ENCODE measurements at places on chromosomes 13 and 19.

GRCh38 chr13:44763615-44764301 lies 187.6 kb upstream of the TSC22D1 start:
- DNase-seq: no peak

GRCh38 chr13:32471187-32471922 lies 43.4 kb upstream of the N4BP2L1 start:
- no peak for DNase-seq

DNA sequence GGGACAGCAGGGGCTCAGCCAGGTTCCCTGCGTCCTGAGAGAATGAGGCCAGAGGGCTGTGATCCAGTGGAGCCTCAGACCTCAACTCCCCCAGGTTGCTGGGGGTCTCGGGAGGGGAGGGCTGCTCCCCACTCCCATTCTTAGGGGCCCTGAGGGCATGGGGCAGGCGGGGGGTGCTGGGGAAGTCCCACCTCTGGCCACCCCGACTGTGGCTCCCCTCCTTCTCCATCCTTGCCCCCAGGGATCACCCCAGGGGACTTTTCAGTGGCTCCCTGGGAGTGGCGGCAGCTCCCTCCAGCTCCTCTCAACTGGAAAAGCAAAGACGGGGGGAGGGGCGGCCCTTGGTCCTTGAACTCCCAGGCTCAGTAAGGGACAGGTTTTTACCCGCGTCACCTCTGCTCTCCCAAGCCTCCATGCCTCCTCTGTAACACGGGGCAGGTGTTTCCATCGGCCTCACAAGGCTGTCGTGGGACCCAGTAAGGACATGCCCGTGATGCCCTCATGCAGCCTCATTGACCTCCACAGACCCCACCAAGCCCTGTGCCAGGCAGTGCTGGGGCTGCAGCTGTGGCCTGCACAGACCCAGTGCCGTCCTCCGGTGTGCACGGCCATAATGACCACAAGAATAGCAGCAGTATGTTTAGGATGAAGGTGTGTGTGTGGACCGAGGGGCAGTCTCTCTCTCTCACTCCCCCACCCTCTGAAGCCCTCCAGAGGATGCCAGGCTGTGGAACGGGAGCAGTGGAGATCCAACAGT lies 11.6 kb upstream of the TOMM40 start:
- no peak for DNase-seq

GRCh38 chr13:29746148-29746677 lies 104.2 kb downstream of the UBL3 start:
- DNase-seq: peak; percentile 58

DNA sequence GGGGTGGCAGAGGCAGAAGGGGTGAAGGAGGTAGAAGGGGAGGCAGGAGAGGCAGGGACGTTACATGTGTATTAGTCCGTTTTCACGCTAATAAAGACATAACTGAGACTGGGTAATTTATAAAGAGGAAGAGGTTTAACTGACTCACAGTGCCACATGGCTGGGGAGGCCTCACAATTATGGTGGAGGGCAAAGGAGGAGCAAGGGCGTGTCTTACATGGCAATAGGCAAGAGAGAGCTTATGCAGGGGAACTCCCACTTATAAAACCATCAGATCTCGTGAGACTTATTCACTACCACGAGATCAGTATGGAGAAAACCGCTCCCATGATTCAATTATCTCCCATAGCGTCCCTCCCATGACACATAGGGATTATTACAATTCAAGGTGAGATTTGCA lies 19.0 kb upstream of the ACOD1 start:
- no peak for DNase-seq

DNA sequence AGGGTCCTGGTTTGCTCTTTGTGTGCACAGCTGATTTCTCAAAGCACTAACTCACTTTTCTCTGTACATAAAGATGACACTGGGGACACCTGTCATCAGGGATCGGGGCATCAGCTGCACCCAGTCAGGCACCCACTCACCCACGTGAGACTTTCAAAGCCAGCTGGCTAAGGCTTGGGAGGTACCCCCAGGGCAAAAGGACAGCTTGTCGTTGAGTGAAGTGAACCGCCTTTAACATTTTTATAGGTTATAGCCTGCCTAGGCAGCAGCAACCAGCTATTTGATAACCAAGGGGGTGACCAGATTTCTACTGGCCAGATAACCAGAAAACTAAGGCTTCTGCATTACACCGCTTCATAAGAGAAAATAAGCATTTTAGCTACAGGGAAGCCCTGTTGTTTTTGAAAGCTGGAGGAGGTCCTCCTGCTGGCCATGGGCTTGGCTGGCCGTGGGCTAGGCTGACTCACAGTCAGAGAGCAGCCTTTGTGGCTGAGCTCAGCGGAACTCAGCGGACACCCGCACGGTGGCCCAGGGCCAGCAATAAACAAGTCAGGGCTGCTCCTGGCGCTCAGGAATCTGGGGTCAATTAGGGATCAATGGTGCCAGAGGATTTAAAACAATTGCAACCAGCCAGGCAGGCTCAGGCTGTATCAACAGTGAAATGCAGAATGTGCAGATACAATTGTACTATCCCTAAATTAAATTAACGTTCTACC lies 57.1 kb downstream of the ALOX5AP start:
- DNase-seq: no peak

DNA sequence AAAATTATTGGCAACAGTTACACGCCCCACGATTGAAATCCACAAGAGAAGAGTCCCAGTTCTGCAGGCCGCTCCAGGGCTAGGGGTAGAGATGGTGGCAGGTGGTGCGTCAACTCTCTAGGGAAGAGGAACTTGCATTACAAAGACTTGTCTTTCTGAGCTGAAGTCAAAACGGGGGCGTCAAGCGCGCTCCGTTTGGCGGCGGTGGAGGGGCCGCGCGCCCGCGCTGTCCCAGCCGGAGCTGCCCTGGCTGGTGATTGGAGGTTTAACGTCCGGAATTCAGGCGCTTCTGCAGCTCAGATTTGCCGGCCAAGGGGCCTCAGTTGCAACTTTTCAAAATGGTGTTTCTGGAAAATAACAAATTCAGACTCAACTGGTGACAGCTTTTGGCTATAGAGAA lies 38.9 kb downstream of the SOX1 start:
- no peak for DNase-seq

- peak; percentile 84 for DNase-seq
Measured at GRCh38 chr13:105847527-105848291, 687.8 kb downstream of the EFNB2 start.

DNA sequence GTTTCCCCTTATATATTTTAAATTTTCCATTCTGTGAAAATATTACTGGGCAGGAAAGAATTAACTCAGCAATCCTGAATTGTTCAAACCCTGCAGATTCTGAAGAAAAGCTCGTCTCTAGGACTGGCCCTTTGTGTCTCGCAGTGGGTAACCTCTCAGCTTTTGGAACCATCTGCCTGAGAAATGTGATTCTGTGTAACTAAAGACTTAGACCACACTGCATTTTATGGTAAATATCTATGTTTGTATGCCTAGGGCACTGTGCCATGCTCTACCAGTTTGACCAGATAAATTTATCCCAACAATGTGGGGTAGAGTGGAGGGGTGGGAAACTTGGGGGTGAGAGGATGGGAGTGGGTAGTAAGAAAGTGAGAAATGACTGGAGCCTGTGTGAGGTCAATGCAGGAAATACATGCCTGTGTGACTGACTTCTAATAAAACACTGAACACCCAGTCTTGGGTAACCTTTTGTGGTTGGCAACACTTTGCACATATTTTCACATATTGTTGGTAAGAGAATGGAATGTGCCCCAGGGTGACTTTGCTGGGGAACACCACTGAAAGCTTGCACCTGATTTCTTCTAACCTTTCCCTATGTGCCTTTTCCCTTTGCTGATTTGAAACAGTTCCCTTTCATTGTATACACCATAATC lies 1181.9 kb downstream of the OLFM4 start:
- DNase-seq: no peak

GRCh38 chr13:32911506-32911905 lies 104.7 kb upstream of the KL start:
- DNase-seq: peak; percentile 85

GRCh38 chr19:18799389-18799970 lies 8.4 kb upstream of the COMP start:
- DNase-seq: no peak

GRCh38 chr13:47621931-47622330 lies 379.1 kb downstream of the SUCLA2 start:
- DNase-seq: no peak

GRCh38 chr19:13262450-13262849 lies 112.2 kb downstream of the IER2 start:
- no peak for DNase-seq

DNA sequence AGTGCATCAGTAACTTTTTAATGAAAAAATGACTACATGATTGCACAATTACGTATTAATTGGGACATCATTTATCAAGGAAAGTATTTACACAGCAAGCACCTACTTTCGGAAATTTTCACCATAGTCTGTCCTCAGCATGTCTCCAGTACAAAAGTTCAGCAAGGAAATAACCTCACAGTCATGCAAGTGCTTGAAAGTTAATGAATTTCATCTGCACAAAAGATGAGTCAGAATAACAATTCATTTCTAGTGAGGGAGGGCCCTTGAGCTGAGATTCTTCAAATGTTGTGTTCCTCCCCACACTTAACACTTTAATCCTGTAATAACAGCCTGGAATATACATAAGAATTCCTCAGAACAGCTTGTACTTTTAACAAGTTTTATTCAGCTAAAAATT lies 49.0 kb upstream of the OXGR1 start:
- no peak for DNase-seq

DNA sequence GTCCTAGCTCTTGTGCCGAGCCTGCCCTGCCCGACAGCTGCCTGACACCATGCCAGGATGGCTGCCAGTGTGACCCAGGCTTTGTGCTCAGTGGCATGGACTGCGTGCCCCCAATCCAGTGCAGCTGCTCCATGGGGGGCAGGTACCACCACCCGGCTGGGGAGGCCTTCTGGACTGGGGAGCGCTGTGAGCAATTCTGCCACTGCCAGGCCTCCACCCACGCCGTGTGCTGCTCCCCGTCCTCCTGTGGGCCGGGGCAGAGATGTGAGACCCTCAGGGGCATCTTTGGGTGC lies 9.4 kb upstream of the FXYD3 start:
- DNase-seq: no peak

GRCh38 chr19:40261631-40262030 lies 23.5 kb downstream of the AKT2 start:
- no peak for DNase-seq

DNA sequence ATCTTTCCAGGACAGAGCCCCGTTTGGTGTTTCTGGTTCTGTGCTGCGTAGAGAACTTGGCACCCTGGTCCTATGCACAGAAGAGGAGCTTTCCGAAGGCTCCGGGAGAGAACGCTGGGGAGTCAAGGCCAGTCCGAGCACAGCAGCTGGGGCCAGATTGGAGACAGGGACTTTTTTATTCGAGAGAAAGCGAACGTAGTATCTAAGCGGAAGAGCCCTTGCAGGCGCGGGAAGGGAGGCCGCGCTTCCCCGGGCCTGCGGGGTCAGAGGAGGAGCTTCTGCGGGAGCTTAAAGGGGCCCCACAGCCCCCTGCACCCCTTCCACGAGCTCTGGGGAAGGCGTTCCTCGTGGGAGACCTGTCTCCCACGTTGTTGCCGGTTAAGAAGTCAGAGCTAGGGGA lies 48.6 kb upstream of the ARHGEF7 start:
- DNase-seq: no peak

GRCh38 chr13:25923217-25924085 lies 128.4 kb downstream of the SHISA2 start:
- no peak for DNase-seq

- no peak for DNase-seq
Measured at GRCh38 chr13:49060678-49061387, 85.1 kb downstream of the FNDC3A start.

DNA sequence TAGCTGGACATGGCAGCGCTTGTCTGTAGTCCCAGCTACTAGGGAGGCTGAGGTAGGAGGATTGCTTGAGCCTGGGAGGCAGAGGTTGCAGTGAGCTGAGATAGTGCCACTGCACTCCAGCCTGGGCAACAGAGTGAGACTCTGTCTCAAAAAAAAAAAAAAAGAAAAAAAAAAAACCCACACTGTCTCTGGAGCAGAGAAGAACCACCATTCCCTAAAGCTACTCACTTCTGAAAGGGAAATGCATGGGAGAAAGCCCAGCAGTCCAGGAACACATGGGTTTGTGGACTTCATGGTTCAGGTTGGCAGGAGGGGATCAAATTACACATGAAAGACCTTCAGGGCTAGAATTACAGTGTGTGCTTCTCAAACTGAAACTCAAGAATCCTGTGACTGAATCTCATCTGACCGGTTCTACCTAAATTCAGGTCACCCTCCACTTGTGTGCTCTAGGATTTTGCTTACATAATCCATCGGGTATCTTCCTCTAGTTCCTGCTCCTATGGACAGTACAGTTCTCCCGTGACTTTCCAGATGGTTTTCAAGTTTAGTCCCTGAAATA lies 30.2 kb upstream of the CPB2 start:
- DNase-seq: peak; percentile 93

DNA sequence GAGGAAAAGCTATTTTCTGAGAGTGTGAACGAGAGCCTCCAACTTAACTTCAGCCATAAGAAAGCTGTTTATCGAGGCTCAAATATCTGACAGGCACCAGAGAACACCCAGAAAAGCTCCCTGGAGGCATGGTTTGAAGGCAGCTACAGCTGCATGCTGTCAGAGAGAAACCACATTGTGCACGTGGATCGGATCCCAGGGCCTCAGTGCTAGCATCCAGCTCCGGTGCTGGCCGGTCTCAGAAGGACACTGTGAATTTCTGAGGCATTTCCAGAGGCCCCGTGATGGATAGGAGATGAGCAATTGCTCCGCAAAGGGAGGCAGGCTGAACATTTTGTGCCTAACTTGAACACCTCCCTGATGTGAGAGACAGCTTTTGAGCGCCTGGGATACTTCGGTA lies 315.7 kb downstream of the FGF9 start:
- no peak for DNase-seq

- no peak for DNase-seq
Measured at GRCh38 chr13:112704308-112705145, 14.7 kb downstream of the ATP11A start.

- DNase-seq: no peak
Measured at GRCh38 chr19:16660763-16661479, at the start of gene TMEM38A. Gene TMEM38A (plus strand): TSS chr19:16661139. CDS start chr19:16661218, 79 bp downstream.

- DNase-seq: no peak
Measured at GRCh38 chr19:28727480-28728159, 485.3 kb downstream of the UQCRFS1 start.

DNA sequence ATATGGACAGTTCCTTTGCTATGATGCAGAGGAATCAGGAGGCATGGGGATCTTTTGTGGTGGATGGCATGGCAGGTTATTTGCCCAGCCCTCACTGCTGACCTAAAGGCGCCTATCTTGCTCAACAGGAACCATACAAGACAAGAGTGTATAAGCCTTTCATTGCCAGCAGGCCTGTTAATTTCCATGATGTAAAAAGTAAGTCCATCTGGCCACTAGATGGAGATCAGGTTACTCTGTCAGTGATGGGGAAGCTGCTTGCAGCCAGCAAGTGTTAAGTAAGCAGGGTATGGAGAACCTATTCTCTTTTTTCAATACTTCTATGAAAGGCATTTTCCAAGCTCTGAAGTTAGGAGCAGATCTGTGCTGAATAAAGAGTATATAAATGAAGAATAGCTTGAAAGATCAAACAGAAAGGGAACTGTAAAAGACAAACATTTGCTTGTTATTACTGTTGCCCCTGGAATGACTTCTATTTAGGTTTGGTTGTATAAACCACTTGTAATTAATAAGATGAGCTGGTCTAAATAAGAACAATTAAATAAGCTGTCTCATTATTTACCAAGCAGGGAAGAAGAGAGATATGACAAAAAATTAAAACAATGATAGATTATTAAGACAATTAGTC lies 210.9 kb downstream of the RGCC start:
- peak; percentile 32 for DNase-seq
